Stimulated activated naive B cell treated with anti-CD40 and anti-IgM and Interleukin-4, amounts not matched to agents 10 μg/mL and 1 μg/mL and 100 μg/mL, for 72 hours (primary cell): ENCODE measurements at places on chromosomes 5 and 9.

- no peak for DNase-seq
Measured at GRCh38 chr5:158780656-158781237, 319.0 kb downstream of the EBF1 start.

DNA sequence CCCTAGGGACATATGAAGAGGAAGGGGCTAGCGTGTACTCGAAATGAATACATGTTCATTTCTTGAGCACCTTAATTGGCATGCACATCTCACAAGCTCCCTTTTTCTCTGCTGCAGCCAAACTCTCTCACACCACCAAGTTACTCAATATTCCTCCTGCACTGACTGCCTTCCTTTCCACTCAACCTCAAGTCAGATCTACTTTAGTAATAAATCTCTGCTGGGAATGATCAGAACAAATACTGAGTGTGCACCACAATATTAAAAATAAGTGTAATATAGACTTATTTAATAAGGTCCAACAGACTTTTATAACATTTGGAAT, 995.8 kb upstream of the WWC1 start:
- no peak for DNase-seq

GRCh38 chr5:91118796-91119195, 264.3 kb downstream of the ARRDC3 start:
- DNase-seq, result no peak

DNA sequence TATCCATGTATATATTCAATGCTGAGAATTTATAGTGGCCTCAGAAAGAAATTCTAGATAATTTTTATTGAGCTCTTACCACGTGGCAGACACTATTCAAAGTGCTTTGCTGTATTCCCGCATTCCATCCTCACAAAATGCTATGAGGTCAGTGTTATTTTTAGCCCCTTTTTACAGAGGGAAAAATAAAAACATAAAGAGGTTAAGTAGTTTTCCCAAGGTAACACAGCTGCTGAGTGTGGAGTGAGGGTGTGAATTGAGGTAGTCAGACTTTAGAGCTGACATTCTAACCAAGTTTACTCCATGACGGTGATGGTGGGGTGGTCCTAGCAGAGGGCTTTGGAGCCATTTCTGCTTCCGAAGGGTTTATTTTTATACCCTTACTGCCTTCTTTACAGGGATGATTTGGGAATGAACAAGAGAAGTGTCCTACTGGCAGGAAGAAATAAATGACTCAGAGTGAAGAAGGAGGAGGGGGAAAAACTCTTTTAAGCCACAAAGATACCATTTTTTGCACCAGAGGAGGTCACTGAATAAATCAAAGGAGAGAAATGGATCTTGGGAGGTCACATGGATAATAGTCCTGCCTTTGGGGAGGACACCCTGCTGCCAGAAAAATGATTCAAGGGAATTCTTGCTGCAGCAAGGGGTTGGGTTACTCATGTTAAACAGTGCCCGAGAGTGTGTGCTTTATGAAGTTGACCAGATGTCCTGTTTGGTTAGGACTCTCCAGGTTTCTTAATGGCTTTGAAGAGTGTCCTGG, 76.1 kb downstream of the HMHB1 start:
- no peak for DNase-seq

DNA sequence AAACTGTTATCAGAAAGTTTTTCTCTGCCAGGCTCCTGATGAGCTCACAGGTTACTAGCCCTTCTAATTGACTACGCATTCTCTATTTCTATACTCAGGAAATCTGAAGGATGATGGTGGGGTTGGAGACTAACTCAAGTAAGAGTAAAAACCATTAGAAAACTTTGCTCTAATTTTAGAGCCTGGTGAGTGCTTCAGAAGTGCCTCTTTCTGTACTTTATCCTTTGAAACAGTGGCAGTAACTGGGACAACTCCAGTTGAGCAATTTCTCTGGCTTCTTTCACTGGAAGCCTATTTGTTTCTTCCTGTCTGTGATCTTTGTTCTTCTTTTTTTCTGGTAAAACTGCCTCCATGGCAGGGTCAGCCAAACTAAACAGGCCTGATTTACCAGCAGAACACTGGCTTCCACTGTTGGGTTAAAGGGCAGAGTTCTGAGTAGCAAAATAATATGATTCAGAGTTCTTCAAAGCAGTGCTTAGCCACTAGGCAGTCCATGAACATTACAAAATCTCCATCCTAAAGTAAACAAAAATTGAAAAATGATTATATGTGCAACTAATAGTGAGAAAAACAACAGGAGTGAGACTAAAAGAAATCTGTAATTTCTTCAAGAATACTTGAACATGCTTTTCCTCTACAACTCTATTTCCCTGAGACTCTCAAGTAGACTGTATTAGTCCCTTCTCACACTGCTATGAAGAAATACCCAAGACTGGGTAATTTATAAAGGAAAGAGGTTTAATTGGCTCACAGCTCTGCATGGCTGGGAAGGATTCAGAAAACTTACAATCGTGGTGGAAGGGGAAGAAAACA, 79.8 kb downstream of the MROH2B start:
- DNase-seq, result no peak

GRCh38 chr9:16825971-16826625, 44.4 kb downstream of the BNC2 start:
- DNase-seq, result no peak

- DNase-seq, result no peak
Measured at GRCh38 chr5:148511810-148512347, 128.1 kb downstream of the FBXO38 start.

GRCh38 chr9:134629586-134630392, 11.8 kb upstream of the COL5A1 start:
- no peak for DNase-seq

DNA sequence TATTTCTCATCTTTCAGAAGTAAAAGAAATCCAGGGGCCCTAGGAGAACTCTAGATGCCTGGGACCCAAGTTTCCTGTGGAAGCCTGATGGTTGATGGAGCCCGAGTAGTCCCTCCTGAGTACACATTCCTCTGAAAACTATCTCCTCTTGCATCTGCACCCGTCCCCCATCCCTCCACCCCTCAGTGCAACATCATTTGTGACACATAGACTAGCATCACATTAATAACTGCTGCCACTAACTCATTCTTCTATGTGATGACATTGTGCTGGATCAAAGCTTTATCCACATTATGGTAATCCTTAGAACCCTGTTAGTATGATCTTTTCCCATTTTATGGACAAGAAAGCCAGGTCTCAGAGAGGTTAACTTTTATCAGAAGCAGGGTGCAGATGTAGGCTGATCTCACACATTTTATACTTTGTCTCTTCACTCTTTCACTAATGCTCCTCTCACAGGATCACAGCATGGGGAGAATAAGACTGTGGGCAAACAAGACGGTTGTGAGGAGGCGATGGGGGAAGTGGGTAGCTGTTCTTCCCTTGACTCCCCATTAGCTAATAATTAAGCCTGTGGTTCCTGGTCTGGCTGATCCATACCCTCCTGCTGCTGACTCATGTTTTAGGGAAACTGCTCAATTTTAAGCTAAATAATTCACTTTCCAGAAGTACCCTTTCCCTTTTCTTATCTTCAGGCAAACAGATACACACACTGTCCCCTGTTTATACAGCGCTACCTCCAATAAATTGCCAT, 3.9 kb upstream of the HK3 start:
- DNase-seq, result no peak

DNA sequence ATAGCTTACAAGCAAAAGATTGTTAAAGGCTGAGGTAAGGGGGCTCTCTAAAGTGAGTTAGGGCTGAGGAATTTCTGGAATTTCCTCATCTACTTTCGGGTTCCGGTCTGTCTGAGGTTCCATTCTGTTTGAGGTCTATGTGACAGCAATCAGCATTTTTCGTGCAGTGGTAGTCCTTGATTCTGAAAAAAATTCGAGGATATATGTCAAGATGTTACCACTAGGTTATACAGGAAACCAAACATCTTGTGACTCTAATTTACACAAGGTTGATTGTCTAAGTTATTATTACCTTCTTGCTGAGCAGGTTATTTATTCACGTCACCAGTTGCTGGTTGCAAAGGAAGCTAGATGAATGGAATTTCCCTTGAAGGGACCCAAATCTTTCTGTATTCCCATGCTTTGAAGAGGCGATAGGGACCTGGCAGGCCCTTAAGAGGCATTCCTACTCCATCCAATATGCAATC, 35.2 kb downstream of the RLN2 start:
- no peak for DNase-seq

- DNase-seq, result no peak
Measured at GRCh38 chr9:117434566-117434965, 19.7 kb upstream of the ASTN2 start.

GRCh38 chr5:168528521-168529373, at the start of gene FBLL1:
Gene FBLL1 (plus strand): TSS chr5:168529305. CDS start chr5:168529505, 200 bp downstream.
- no peak for DNase-seq

DNA sequence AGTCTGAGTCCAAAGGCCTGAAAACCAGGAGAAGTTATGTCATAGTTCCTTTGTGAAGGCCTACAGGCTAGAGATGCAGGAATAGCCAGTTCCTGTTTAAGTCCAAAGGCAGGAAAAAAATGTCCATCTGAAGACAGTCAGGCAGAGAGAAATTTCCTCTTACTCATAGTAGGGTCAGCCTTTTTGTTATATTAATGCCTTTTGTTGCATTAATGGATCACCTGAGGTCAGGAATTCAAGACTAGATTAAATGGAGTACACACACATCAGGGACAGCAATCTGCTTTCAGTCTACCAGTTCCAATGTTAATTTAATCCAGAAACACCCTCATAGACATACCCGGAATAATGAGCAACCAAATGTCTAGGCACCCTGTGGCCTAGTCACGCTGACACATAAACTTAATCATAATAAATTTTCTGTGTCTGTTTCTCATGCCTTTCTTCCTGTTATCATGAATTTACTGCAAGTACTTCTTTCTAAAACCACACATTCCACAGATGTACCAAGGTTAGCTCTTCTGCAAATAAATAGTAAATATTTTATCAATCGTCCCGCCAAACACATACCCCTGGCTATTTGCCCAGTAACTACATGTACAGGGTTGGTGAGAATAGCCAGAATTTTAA, 703.9 kb downstream of the EFNA5 start:
- DNase-seq, result no peak

DNA sequence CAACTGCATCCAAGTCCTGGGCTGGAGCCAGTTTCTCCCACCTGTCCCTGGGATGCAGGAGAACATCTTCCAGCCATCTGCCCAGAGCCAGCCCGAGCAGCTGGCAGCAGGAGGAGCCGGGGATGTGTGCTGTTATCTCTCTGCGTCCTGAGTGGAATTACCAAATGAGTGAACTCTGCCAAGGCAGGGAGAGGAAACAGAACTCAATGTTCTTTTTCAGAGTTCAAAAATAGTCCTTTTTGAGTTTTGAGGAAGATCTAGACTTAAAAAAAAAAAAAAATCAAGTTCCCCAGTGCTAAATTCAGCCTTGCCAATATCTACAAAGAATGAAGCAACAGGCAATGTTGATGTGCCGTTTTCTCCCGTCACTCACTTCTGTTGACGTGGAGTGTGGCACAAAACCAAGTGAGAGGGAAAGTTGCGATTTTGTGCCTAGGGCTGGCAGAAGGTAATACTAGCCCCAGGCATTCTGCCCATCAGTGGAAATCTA, 56.2 kb downstream of the TMOD1 start:
- DNase-seq, result no peak
